Cerebellum (tissue), 4 donors: ENCODE measurements at places on chromosomes 2 and 18. TPM values are rescaled to one million over a fixed set of nuclear protein-coding genes. Genes with fewer than 3 reads are reported as not detected.

CNTNAP5 gene
- total RNA-seq = 49.7 TPM

- no peak for DNase-seq
These were observed 59.3 kb upstream of the ALPP start for GRCh38 chr2:232319067-232319802.

DNA sequence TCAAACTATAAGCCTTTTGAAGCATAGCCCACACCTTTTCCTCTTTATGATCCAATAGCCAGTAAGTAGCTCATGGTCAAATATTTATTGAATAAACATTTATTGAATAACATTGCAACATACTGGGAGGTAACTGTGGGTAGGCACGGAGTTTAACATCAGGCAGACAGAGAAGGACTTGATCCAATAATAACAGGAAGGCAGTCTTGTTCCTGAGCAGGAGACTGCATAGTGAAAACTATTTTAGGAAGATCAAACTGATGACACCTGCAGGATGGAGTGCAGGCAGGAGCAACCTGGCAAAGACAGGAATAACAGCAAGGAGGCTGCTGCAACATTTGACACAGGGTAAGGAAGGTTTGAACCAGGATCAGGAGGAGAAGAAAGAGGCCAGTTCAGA is 3.1 kb upstream of the DCTN1 start:
- peak; percentile 46 for DNase-seq

DNA sequence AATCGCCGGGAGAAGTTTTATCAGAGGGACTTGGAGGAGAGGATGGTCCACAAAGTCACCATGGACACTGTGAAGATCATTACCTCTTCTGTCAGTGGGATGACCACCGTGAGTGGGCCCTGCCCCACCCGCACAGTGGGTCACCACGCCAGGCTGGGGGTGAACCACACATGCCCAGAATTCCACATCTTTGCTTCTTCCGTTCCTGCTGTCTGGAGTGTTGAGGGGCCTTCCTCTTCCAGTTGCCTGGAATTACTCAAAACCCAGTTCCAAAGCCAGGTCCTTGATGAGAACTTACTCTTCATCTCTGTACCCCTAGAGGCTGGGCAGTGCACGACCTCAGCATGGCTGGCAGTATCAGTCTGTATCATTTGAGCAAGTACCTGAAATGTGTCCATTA is 22.1 kb downstream of the MROH2A start:
- no peak for DNase-seq

CREG2 gene
- total RNA-seq = 8.6 TPM

GRCh38 chr18:61887838-61888237 is 5.0 kb downstream of the RNF152 start:
- DNase-seq = no peak

DNA sequence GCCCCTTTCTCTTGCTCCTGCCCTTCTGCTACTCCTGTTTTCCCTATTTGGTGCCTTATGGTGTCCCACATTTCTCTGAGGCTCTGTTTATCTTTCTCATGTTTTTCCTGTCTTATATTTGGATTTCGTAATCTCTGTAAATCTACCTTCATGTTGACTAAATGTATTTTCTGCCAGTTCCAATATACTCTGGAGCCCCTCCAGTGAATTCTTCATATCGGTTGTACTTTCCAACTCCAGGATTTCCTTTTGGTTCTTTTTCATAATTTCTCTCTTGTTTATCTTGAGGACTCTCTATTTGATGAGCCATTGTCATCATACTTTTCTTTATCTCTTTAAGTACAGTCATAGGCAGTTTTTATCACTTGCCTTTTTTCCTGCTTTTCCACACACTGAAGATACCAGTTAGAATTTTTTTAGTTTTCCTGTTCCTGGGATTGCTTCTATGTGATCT is 19.1 kb downstream of the SCLY start:
- no peak for DNase-seq
